ENCODE measurements at places on chromosomes 7 and 10.
A peak's percentile ranks its signal among the peaks of the same experiment; 100 is the strongest.

DNA sequence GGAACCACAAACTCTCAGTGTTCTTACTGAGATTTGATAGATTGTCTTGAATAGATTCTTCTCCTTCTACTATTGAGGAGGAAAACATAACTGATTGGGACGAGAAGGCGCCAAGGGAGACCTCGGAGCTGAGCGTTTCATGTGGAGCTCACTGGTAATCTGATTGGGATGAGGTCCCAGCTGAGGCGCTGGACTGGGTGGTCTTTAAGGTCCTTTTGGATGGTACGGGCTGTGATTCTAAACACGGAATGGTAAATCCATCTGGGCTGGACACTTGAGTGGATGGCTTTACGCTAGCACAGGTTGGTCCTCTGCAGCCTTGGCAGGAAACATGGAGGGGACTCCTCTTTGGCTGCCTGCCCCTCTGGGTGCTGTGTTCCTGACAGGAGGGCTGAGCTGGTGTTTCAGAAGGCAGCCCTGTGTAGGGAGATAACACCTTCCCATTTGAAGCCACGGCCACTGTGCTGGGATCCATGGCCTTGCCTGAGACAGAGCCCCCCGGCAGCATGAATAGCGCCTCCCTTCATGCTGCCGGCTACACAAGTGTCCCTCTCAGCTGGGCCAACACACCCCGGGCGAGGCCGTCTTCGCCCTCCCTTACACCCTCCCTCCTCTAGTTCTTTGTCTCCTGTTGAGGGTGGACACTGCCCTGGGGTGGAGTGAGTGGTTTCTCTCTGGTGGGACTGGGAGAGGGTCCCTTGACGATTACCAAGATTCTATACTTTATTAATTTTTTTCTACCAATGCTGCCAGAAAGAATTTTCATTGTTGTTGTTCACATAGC is 203.2 kb upstream of the SHH start:
- DNase-seq: peak; percentile 14

DNA sequence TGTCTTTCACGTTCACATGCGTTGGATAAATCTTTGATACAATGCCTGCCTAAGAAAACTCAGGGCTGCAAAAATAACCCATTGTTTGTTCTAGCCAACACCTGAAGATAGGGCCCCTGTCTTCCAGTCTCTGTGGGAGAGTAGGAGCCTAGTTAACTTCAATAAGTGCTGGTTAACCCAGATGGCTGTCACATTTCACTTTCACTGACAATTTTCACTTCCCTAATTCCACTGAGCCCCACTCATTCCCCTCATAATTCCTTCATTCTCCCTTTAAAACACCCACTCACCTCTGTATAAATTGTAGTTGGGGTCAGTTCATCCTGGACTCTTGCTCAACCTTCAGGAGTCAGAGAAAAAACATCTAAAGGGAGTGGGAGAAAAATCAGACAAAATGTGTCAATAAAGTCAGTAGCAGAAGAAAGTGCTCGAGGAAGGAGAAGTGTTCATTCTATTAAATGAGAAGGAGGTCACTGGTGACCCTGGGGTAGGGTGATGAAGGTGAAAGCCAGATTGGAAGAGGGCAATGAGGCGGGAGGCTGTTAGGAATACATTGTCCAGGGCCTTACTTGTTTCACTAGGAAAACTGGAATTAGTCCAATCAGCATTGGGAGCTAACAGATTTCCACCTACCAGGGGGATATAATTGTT is 51.2 kb upstream of the ABI1 start:
- DNase-seq: no peak

DNA sequence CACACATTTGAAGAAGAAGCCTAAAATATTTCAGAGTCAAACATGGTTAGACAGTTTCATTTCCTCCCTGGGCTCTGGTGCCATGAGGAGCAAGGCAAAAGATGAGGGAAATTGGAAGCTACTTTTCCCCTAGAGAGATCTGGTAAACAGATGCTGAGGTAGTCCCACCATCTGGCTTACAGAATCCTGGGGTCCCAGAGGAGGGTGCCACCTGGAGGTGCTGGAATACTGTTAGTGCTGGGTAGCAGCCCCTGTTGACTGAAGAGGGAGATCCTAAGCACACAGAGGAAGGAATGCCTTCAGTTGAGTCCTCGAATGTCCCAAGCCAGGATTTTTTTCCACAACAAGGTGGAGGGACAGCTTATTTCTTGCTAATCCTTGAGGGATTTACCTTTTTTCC is 160.1 kb downstream of the FZD1 start:
- peak; percentile 58 for DNase-seq

GRCh38 chr7:143459359-143459758 is 16.1 kb downstream of the TAS2R60 start:
- no peak for DNase-seq

GRCh38 chr7:78862411-78862900 is 591.0 kb downstream of the MAGI2 start:
- DNase-seq: no peak

- DNase-seq: no peak
These were observed 253.1 kb upstream of the CACNA2D1 start for GRCh38 chr7:82696631-82697030.

- no peak for DNase-seq
These were observed 32.5 kb downstream of the GHRHR start for GRCh38 chr7:30996256-30996655.

- DNase-seq: no peak
These were observed 46.5 kb downstream of the LHPP start for GRCh38 chr10:124508070-124508667.

GRCh38 chr7:84784450-84784849 is 402.4 kb downstream of the SEMA3D start:
- no peak for DNase-seq

- no peak for DNase-seq
These were observed 26.3 kb downstream of the GPR141 start for GRCh38 chr7:37709631-37710509.

- no peak for DNase-seq
These were observed 45.9 kb upstream of the MSMB start for GRCh38 chr10:46091828-46092523.

- DNase-seq: peak; percentile 46
These were observed 59.0 kb upstream of the CHST15 start for GRCh38 chr10:124152139-124153022.

DNA sequence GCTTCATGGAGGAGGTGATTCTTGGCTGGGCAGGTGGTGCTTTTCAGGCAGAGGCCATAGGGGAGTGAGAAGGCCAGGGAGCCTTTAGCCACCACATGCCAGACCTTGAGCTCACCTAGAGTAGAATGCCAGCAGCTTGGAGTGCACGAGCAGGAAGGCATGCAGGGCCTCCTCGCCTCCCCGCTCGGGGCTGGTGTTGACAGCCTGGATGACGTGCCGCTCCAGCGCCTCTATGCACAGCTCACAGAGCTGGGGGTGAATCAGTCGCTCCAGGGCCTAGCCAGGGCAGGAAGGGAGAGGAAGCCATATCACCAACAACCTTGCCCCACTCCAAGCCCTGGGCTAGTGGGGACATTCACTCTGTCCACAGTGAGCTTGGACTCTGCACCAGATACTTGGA is 15.7 kb downstream of the HPS1 start:
- no peak for DNase-seq

DNA sequence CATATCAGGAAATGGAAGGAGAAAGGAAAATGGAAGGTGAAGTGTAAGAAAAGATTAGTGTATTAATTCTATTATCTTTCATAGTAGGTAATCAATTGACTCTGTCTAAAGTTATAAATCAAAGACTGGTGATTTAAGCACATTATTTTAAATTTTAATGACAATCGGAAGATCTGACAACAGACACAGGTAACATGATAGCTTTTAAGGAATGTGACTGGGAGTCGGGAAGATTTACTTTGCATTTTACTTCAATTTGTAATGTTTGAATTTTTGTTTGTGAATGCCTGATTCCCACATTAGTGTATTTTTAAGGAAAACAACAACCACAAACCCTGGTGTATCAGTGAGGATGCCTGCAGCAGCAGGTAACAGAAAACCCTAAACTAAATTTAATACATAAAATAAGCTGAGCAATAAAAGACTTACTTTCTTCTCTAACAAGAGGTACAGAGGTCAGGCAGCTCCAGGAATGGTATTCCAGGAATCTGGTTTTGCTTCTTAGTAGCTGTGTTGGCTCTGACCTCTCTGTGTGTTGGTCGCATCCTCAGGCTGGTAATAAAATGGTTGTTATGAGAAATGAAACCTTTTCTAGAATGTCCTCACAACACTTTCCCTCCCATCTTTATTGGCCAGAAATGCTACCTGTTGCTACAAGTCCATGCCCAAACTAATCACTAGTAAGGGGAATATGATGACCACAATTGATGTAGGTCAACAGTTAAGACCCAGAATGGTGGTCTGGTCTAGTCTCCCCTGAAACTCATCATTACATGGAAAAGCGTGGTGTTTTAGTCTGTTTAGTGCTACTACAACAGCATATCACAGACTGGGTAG is 12.2 kb downstream of the DNAJB9 start:
- DNase-seq: peak; percentile 46

DNA sequence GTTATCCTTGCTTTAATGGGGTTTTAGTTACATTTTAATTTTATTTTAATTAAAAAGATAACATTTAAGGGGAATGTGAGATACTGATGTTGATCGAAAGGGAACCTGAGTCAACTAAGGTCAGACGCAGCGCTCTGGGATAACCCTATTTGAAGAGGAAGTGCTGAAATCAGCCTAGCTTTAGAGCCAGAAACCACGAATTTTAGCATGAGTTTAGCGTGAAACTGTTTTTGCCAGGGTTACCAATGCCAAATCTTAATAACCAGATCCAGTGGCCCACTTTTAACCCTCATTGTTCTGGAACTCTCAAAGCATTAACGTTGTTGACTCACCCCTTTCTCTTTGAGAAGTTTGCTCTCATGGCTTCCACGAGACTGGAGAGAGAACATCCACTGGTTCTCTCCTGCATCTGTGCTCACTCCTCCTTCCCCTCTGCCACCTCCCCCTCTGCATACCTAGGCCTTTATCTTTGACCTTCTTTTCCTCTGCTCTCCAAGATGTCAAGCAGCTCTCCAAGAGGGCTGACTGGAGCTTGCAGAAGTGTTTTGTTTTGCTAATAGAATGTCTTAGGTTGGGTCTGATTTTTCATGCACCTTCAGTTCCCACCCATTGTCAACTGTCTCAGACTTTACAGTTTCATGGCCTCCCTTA is 198.3 kb upstream of the CELF2 start:
- no peak for DNase-seq

GRCh38 chr10:8174762-8175161 is 120.3 kb downstream of the GATA3 start:
- peak; percentile 84 for DNase-seq

DNA sequence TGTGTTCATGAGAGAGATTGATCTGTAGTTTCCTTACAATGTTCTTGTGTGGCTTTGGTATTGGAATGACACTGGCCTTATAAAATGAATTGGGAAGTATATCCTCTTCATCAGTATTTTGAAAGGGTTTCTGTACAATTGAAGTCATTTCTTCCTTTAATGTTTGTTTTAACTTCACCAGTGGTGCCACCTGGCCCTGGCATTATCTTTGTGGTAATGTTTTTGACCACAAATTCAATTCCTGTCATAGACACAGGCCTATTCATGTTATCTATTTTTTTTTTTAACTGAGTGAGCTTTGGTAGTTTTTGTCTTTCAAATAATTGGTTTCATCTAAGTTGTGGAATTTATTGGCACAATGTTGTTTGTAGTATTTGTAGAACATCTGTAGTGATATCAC is 127.7 kb downstream of the CDK14 start:
- DNase-seq: no peak

DNA sequence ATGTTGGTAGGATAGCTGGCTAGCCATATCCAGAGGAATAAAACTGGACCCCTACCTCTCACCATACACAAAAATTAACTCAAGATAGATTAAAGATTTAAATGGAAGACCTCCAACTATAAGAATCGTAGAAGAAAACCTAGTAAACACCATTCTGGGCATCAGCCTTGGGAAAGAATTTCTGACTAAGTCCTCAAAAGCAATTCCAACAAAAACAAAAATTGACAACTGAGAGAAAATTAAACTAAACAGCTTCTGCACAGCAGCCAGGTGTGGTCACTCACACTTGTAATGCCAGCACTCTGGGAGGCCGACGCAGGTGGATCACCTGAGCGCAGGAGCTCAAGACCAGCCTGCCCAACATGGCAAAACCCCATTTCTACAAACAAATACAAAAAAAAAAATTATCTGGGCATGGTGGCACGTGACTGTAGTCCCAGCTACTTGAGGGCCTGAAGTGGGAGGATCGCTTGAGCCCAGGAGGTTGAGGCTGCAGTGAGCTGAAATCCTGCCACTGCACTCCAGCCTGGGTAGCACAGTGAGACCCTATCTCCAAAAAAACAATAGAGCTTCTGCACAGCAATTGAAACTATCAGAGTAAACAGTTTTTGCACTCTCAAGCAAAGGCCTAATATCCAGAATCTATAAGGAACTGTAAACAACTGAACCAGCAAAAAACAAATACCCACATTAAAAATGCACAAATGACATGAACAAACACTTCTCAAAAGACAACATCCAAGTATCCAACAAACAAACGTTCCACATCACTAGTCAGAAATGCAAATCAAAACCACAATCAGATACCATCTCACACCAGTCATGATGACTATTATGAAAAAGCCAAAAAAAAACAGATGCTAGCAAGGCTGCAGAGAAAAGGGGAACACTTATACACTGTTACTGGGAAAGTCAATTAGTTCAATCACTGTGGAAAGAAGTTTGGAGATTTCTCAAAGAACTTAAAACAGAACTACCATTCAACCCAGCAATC is 4.8 kb downstream of the CRPPA start:
- DNase-seq: no peak

DNA sequence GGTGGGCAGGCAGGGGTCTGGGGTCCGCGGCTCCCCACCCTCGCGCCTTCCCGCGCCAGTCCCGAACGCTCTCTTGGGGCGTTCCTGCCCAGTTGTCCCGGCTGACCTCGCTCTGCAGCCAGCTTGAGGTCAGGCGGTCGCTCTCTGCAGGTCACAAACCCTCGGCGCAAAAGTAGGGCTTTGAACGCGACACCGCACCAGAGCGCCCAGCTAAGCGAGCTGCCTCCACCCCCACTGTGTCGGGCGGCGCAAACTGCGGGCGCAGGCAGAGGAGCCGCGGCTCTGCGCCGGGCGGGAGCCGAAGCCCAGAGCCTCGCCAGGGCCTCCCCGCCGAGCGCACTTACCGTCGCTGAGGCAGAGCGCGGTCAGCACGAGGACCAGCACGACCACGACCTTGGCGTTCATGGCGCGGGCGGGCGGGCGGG is 284 bp downstream of the CXCL12 start:
- DNase-seq: no peak

- DNase-seq: no peak
These were observed 279.6 kb upstream of the HGF start for GRCh38 chr7:82049442-82049841.

DNA sequence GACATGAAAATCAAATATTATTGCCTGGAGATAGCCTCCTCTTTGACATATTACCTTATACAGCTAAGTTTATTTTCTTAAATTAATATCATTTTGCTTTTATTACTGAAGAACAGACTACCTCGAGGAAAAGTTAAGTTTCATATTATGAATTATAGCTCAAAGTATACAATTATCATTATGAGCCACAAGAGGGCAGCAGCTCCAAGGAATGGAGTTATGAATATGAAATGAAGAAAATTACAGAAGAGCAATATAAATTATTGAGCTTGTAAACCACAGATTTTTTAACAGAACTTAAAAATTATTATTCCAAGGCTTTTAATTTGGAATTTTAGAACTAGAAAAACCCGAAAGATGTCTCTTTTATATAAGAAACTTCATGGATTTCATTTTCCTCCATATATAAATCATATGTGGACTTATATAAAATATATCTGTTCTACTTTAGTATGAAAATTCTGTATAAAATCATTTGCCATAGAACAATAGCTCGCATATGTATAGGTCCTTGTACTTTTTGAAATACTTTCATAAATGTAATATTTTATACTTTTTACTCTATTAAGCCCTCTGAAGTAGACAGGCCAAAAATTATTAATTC is 40.1 kb downstream of the IQUB start:
- no peak for DNase-seq
